Kidney glomerular epithelial cell (primary cell): ENCODE measurements at places on chromosomes 1 and 21.
A peak's percentile ranks its signal among the peaks of the same experiment; 100 is the strongest.

- DNase-seq: no peak
These were observed 68.7 kb downstream of the ALG14 start for GRCh38 chr1:95004013-95004412.

DNA sequence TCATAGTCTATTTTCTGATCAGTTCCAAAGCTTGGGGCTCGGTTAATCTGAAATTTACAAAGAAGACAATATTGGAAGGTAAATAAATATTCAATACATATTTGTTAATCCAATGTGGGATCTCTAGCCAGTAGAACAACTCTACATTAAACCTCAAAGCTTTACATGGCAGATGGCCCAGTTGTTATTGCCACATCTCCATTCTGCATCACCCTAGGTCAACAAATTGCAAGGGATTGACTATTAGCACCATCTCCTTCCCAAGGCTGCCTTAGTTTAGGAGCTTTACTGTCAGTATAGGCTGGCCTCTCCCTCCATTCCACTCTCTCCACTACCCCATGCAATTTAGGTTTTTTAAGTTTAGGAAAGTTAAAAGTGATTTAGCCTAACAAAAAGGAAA is 69.7 kb downstream of the TTLL7 start:
- DNase-seq: no peak

GRCh38 chr1:34265396-34265795 is 88.7 kb downstream of the C1orf94 start:
- no peak for DNase-seq

DNA sequence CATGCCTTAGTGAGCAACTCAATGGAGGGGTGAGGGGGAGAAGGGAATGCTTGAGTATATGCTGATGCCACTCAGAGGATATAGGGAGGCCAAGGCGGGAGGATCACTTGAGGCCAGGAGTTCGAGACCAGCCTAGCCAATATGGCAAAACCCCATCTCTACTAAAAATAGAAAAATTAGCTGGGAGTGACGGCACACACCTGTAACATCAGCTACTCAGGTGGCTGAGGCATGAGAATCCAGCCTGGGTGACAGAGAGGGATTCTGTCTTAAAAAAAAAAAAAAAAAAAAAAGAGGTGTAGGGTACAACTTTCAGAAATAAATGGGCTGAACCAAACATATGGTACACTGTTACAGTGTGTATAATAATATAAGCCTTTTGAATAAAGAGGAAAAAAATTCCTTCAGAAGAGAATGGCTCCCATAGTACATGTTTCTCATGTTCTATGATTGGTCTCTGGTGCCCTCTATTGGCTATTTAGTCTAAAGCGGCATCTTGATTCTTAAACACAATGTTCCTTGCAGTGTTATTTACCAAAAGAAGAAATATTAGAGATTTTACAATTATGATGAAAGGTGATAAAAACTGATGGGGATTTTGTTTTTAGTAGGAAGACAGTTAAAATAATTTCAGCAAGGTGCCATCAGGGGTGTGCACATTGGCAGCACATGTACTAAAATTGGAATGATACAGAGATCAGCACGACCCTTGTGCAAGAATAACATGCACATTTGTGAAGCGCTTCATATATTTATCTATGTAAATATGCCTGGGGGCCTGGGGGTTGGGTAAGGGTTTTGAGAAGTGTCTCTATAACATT is 109.8 kb downstream of the PATJ start:
- peak; percentile 43 for DNase-seq

GRCh38 chr1:65979136-65980044 is 186.7 kb downstream of the PDE4B start:
- DNase-seq: no peak

DNA sequence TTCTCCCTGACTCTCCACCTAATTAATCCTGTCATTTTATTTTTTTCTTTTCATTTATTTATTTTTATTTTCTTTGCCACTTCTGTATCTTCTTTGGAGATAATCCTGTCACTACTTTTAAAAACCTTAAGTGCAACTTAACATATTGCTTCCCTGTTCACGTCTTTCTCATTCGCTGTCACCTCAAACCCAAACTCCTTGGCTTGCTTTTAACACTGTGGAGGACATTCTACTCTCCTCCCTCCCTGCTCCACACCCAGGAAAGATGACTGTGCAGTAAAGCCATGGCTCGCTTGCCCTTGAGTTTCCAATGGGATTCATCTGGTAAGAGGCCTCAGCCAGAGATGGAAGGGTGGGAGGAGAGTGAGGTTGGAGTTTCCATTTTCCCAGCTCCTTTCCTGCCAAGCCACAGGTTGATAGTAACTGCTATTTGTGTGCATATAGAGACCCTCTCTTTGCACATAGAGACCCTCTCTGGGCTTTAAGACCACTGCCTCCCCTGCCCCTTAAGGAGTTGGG is 6.4 kb upstream of the BRWD1 start:
- no peak for DNase-seq
